Ascending aorta (tissue), 2 donors: ENCODE measurements at places on chromosomes 13 and 19.

- no peak for DNase-seq
Observed at GRCh38 chr19:38557205-38557799, 60.5 kb downstream of the MAP4K1 start.

DNA sequence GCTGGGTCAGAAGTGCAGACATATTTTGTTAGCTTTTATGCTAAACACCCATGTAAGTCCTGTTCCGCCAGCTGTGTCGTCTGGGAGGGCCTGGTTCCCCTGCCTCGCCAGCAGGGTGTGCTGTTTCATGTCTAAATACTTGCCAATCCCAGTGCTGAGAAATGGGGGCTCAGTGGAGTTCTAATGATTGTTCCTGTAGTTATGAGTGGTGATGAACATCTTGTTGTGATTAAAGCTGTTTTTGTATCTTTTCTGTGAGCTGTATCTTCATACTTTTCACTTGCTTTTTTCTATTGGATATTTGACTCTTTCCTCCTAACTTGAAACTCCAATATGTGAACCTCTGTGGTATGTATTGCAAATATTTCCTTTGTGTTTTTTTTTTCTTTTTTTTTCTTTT lies 32.7 kb downstream of the KDM4B start:
- DNase-seq = no peak

GRCh38 chr19:7925171-7925851 lies 624 bp downstream of the CTXN1 start:
- DNase-seq = no peak

- DNase-seq = no peak
Observed at GRCh38 chr13:24392972-24393371, 83.6 kb downstream of the C1QTNF9 start.

- no peak for DNase-seq
Observed at GRCh38 chr13:98050041-98050466, 92.8 kb upstream of the FARP1 start.

DNA sequence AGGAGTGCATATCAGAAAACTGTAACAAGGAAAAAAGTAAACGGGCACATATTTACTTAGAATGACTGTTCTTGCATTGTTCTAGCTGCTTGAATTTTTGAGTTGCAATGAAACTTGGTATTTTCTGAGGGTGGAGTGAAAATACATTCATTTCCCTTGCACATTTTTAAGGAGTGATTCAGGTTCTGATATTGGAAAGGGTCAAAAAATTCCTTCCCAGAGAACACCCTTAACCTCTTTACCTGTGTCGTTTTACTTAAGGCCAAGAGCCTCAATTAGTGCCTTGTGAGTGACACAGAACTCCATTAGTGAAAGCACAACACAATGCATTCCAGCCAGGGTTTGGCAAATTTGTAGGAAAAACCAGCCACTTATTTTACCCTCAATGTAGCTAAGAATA lies 2.3 kb downstream of the ITGBL1 start:
- DNase-seq = no peak

DNA sequence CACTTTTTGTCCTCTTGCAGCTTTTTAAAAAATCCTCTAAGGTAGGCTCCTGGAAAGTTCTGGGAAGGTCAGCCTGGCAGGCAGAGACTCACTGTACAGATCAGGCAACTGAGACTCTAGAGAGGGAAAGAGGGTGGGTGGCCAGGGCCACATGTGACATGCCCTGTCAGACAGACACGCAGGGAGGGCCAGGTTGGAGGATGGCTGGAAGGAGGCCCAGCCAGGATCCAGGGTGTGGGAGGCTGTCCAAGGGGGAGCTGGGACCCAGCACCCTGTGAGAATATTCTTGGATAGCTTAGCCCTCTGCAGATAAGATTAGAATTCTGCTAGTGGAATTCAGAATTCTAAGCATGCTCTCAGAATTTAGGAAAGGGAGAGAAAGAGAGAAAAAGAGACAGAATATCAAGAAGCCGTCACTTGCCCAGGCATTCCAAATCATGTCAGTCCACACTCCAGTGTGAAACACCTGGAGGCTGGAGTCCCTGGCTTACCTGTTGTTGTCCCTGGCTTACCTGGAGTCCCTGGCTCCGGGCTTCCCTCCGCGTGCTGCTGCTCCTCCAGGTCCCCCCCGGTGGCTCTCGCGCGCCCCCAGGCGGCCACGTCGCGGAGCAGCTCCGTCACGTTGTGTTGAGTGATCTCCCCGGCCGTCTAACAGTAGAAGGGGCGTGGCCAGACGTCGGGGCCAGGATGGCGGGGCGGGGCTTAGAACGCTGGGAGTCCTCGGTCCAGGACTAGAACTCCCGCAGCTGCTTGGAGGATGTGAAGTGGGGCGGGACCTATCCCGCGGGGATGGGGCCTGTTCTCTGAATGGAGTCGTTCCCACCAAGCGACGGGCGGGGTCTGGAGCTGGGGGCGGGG lies 2.8 kb upstream of the TNNI3 start:
- DNase-seq = peak; percentile 86

- DNase-seq = no peak
Observed at GRCh38 chr19:7862413-7862951, 11.7 kb downstream of the PRR36 start.

- no peak for DNase-seq
Observed at GRCh38 chr19:54606230-54606629, 12.8 kb downstream of the LILRA1 start.

- DNase-seq = no peak
Observed at GRCh38 chr19:38721496-38721895, 22.8 kb downstream of the CAPN12 start.

DNA sequence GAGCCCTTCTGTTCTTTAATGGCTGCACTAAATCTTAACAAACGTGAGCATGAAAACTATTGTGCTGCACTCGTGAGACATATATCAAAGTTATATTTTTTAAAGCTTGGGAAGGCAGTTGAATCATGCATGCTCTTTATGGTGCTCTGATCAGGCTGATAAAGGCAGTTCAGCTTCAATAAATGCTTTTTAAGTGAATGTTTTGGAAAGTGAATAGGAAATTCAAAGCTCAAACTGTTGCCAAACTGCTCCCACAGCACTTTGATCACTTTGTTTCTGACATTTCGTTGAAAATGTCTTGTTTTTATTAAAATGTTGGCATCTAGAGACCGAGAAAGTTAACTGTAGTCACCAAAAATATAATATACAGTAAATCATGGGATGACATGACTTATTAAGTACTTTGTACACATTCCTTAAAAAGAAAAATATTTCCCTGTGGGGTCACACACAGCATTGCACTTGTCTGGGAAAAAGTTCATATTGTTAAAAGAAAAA lies 625.7 kb upstream of the PCDH9 start:
- DNase-seq = no peak

GRCh38 chr13:20843166-20843565 lies 59.4 kb downstream of the XPO4 start:
- no peak for DNase-seq

DNA sequence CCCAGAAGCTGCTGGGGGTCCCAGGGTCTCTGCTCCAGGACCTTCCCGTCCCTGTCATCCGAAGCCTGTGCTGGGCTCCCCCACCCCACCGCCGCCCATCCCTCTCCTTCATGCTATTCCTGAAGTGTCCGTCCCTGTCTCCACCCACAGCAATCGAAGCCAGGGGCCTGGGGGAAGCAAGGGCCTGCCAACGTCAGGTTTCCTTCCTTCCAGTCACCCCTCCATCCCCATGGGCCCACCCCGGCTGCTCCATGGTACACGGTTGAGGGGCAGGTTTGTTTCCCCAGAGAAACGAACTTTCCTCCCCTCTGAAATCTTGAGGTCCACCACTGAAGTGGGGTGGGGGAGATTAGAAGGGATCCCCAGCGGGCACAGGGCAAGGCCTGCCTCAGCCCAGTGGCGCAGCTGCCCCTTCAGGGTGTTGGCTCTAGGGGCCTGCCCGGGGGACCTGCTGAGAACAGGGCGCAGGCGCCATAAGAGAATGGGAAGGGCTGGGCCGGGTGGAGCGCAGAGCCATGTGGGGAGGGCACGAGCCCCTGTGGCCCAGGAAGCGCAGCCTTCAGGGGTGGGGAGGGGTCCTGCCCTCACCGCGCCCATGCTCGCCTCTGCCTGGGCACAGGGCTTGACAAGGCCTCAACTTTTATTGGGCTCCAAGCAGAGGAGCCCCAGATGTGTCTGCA lies 16.1 kb downstream of the CEBPG start:
- no peak for DNase-seq

DNA sequence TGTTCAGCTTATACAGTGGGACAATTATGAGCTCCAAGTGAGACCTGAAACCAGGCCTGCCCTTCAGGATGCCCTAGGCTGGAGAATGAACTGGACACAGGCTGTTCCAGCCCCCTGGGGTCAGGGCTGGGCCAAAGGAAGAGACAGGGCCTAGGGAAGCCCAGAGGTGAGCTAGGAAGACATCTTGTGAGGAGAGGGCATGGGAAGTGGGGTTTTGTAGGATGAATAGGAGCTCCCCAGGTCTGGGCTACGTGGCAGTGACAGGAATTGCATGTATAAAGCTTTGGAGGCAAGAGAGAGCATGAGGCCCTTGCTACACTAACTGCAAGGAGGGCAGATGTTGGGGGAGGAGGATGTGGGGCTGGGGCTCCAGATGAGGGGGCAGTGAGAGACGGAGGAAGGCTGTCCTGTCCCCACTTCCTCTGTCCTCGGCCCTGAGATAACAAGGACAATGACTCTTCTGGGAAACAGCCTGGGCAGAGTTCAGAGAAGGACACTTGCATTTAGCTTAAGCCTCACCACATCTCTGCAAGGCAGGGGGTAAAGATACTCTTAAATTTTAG lies 1.5 kb upstream of the TBXA2R start:
- DNase-seq = no peak

DNA sequence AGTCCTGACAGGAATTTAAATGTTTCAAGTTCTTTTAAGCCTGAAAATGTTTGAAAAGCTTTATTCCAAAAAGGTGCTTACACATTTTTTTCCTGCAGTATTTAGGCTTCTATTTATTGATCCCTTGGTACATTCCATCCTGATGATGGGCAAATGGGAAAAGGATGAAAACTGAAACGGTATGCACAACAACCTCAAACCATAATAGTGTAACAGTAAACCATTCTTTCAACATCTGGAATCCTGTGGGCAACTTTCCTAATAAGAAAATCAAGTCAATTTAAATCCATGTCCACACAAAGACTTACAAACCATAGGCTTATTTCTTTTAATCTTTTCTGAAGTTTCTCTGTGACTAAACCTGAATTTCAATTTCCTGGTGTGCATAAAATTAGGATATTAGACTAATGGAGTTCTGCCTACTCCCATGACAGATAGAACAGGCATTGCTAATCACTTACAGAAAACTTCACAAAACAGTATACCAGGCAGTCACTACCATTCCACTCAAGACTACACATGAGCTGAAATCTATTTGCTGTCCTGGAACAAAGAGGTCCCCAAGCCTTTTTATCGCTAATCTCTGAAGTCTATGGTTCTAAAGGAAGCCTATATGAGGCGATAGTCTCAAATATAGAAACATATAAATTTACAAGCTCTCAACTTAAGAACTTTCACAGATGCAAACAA lies 103.3 kb downstream of the DLEU7 start:
- DNase-seq = no peak

GRCh38 chr13:110388108-110388943 lies 81.2 kb downstream of the COL4A2 start:
- DNase-seq = peak; percentile 65

GRCh38 chr13:30429721-30430694 lies 7.7 kb downstream of the UBE2L5 start:
- no peak for DNase-seq

- peak; percentile 94 for DNase-seq
Observed at GRCh38 chr19:56838909-56839651, 1.4 kb downstream of the PEG3 start.

DNA sequence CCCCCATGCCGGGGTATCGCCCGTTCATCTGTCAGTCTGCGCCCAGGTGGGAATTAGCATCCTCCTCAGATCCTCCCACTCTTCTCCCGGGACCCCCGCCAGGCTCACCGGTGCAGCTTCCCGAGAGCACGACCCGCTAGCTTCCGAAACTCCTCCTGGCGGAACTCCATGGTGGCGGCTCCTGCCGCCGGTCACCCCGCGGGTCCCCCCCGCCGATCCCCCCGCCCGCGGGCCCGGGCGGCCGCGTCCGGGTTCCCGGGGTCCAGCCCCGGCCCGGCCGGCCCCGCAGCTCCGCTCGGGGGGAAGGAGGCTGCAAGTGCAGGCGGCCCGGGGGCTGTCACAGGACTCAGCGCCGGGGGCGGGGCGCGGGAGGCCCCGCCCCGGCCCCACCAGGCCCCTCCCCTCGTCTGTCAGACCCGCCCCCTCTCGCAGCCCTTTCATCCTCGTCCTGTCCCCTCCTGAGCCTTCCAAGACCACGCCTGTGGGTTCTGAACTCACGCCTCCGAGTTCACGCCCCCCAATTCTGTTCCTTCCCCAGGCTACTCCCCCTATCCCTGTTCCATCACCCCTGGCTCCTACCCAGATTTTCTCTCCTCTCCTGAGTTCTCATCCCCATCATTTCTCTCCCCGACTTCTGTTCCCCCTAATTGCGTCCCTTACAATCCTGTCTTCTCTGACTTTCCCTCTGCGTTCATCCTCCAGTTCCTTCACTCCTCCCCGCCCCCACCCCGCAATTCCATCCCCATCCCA lies at the start of gene SLC17A7:
Gene SLC17A7, minus strand, starts transcription at position 318 of the 750 bp plus-strand sequence. Its CDS starts 148 bp downstream, at position 170.
- peak; percentile 78 for DNase-seq

- DNase-seq = no peak
Observed at GRCh38 chr19:16445238-16446107, 26.3 kb downstream of the EPS15L1 start.

GRCh38 chr13:29499506-29500165 lies 95.9 kb downstream of the SLC7A1 start:
- DNase-seq = no peak

DNA sequence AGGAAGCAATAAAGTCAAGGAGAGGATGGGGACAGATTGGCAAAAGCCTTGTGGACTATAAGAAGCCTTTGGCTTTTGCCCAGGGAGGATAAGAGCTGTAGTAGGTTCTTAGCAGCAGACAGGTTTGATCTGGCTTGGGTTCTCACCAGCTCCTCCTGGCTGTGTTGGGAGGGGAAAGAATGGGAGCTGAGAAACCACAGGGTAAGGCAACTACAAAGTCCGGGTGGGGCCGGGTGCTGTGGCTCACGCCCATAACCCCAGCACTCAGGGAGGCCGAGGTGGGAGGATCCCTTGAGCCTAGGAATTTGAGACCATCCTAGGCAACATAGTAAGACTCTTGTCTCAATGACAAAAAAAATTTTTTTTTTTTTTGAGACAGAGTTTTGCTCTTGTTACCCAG lies 20.6 kb downstream of the NECTIN2 start:
- DNase-seq = no peak

GRCh38 chr19:50380751-50381151 lies 3.4 kb upstream of the POLD1 start:
- no peak for DNase-seq

GRCh38 chr19:43715776-43716175 lies at the start of gene IRGC:
Gene IRGC, plus strand, starts transcription at chr19:43716076. Its CDS starts 2,483 bp downstream, at chr19:43718559.
- no peak for DNase-seq

- no peak for DNase-seq
Observed at GRCh38 chr19:44308011-44308410, 3.2 kb upstream of the ZNF235 start.

- DNase-seq = no peak
Observed at GRCh38 chr13:79541426-79542049, 60.6 kb downstream of the NDFIP2 start.
